Neural progenitor cell (in vitro differentiated cells): ENCODE measurements at places on chromosomes 5 and 9. TPM values are rescaled to one million over a fixed set of nuclear protein-coding genes. Genes with fewer than 3 reads are reported as not detected.

The PCDHA11 gene
- 5.4 and 6.3 TPM in 2 replicates for total RNA-seq

GRCh38 chr5:963673-964531 lies 44.7 kb upstream of the NKD2 start:
- DNase-seq = no peak

- DNase-seq = no peak
These were observed 24.1 kb downstream of the GSN start for GRCh38 chr9:121292051-121292450.

- DNase-seq = no peak
These were observed 253.5 kb downstream of the DMRTA1 start for GRCh38 chr9:22700171-22700570.

The GFI1B gene
- total RNA-seq = 0.28 TPM in 1 of 2 replicates, not detected in the other

GRCh38 chr9:133256686-133257091 lies 18.3 kb downstream of the ABO start:
- no peak for DNase-seq

GRCh38 chr9:92634712-92635605 lies 35.0 kb downstream of the IPPK start:
- DNase-seq = peak; percentile 88

DNA sequence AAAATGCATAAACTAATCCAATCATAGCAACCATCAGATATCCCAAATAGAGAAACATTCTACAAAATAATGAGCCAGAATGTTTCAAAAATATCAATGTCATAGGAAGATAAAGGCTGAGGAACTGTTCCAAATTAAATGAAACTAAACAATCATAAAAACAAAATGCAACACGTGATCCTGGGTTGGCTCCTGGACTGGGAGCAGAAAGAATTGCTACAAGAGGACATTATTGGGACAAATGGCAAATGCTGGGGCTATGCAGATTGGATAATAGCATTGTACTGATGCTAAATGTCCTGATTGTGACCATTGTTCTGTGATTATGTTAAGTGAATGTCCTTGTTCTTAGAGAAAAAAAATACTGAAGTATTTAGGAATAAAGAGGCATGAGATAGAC lies 54.2 kb upstream of the AKNA start:
- DNase-seq = no peak

GRCh38 chr5:179801304-179802206 lies 5.1 kb downstream of the MGAT4B start:
- DNase-seq = peak; percentile 85
